ENCODE measurements at places on chromosomes 3 and 15. TPM values are rescaled to one million over a fixed set of nuclear protein-coding genes. Genes with fewer than 3 reads are reported as not detected.

The SENP8 gene
- total RNA-seq = 6.3 TPM

- DNase-seq = no peak
- H3K4me1 ChIP-seq = no peaks in the 10 kb centered on the region
- H3K27me3 ChIP-seq = no peaks in the 10 kb centered on the region
- H3K4me3 ChIP-seq = no peak overlapping the region
Measured at GRCh38 chr3:134840459-134840858, 45.4 kb downstream of the EPHB1 start.

DNA sequence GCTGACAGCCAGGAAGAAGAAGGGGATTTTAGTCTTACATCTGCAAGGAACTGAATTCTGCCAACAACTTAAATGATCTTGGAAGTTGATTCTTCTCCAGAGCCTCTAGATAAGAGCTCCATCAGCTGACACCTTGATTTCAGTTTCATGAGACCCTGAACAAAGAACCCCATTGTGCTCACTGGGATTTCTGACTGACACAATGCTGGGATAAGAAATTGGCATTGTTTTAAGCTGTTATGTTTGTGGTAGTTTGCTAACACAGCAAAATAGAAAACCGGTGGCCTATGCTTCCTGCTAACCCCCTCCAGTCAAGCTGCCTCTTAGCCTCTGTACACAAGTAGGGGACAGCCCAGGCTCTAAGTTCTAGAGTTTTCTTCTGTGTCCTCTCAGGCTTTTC is 36.2 kb downstream of the MASP1 start:
- no peak for DNase-seq
- H3K4me3 ChIP-seq = no peak overlapping the region
- no peak overlapping the region for H3K27ac ChIP-seq
- no peaks in the 10 kb centered on the region for H3K4me1 ChIP-seq
- H3K27me3 ChIP-seq = no peaks in the 10 kb centered on the region
- H3K36me3 ChIP-seq = no peaks in the 10 kb centered on the region

The MME gene
- 6.6 TPM for total RNA-seq

The COLQ gene
- 4.8 TPM for total RNA-seq

Data from glutamatergic neuron (in vitro differentiated cells).